ENCODE measurements at places on chromosomes 6 and 20.
A peak's percentile ranks its signal among the peaks of the same experiment; 100 is the strongest.

GRCh38 chr20:43542674-43543073 lies 16.2 kb upstream of the SGK2 start:
- DNase-seq, result no peak

DNA sequence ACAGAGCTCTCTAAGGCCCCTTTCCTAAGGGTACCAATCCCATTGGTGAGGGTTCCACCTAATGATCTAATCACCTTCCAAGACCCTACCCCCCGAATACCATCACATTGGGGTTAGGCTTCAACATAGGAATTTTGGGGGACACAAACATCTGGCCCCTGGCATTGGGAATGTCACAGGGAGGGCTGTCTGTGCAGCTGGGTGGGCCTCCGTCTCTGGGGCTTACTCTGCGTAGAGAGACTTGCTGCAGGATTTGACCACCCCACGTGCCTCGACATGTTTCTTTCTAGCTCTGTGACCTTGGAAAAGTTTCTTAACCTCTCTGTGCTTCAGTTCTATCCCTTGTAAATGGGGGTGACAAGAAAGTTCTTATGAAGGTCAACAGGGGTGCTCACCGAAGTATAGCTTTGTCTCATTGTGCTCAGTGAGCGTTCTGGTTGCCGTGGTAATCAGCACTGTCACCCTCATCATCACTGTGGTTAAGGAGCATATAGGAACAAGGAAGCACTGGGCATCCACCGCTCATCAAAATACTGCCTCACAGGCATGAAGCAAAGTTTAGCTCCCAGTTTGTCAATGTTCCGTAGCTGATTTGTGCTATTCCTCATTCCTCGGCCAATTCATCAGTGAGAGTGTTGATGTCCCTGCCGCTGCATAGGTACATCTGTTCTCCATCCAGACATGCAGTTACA lies 152.8 kb downstream of the SYCP2 start:
- DNase-seq, result no peak

DNA sequence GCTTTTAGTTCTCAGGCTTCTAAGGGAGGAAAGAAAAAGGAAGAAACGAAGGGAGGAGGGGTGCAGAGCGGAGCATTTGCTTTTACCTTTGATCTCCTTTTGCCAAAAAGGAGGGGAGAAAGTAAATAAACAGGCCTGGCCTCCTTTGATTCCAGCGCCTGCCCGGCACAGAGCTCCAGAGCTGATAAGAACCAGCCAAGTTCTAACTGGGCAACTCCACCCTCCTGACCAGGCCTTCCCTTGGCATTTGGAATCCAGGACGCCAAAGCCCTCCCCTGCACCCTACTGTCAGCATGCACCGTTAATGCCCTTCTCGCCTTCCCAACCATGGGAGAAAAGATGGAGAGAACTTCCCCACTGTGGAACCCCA lies 120.8 kb upstream of the PTPN1 start:
- no peak for DNase-seq

DNA sequence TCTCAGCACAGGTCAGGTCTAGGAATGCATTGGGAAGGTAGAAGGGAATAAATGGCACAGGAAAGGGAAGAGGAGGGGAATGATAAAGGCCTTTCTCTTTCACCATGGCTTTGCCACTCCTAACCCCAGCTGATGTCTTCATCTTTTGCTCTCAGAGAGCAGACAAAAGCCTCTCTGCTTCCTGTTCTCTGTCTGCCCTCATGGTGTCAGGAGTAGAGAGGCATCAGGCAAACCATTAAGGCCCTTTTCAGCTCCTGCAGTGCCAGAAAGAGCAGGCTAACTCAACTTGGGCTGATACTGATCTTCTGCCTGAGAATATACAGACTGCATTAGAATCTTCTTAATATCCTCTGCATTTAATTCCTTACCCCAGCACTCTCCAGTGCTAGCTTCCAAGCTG lies 48.0 kb upstream of the STXBP5 start:
- no peak for DNase-seq

- no peak for DNase-seq
Measured at GRCh38 chr6:41589223-41589622, 43.0 kb downstream of the FOXP4 start.

- DNase-seq, result no peak
Measured at GRCh38 chr6:116971959-116972358, 94.9 kb downstream of the RFX6 start.

DNA sequence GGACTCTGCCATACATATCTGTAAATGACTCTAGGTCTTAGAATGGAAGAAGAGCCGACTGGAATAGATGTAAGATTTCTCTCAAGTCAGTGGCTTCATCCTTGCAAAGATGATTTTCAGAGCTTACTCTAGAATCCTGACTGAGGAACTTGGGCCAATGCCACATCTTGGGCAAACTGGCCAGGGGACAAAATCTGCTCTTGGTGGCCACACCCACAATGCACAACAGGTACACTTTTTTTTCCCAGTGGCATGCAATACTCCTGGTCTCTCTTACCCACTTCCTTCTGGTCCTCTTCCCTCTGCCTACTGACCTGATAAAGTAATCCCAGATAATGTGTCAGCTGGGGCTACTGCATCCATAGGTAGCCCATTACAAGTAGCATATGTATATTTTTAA lies 13.4 kb downstream of the CLIC5 start:
- no peak for DNase-seq

DNA sequence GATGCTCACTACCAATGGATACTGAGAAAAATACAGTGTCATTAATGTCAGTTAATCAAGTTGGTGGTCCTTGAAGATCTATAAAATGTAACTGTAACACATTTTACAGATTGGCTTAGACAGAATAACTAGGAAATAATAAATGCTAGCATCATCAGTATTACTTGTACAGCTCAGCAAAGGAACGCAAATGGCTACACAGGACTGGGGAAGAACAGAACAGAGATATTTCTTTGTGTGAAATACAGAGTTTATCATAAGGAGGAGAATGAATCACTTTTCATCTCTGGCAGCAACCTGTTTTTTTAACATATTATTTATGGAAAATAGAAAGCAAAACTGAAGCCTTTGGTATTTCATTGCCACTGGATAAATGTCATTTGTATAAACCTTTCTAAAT lies 8.2 kb upstream of the QKI start:
- no peak for DNase-seq

- peak; percentile 27 for DNase-seq
Measured at GRCh38 chr20:10673842-10674683, at the start of gene JAG1. Gene JAG1, minus strand, starts transcription at chr20:10673999. Its CDS starts 469 bp downstream, at chr20:10673530.

GRCh38 chr6:142857796-142858555 lies 87.0 kb downstream of the HIVEP2 start:
- no peak for DNase-seq

DNA sequence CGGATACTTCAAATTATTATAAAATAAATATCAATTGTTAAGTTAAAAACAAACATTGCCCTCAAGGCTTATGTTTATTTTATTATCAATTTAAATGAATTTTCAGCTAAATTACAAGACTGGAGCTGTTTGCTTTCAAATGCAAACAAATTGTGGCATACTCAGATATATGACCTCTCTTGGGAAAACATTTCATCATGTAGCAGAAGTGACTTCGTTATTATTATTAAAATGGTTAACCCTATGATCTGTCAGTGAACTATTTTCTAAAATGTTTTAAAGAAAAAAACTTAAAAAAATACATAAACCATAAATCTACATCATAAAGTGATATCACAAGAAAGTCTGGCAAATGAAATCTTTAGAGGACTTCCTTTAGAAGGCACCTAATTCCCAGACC lies 72.5 kb downstream of the MAN1A1 start:
- DNase-seq, result no peak

- DNase-seq, result no peak
Measured at GRCh38 chr6:88246654-88247053, 80.5 kb upstream of the CNR1 start.

DNA sequence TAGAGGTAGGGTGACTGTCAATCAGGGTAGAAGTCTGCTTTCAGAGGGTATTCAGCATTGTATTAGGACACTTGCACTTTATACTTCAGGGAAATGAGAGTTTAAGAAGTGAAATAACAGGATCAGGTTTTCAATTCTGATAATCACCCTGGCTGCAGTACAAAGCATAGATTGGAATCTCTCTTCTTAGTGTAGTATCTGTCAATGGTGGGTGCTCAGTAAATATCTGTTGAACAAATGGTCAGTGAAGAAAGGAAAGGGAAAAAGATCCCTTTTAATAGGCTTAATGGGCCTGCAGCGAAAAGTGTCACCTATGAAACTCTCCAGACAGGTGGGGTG lies 18.7 kb downstream of the TUBB2B start:
- no peak for DNase-seq

GRCh38 chr6:133553652-133554051 lies 312.5 kb downstream of the EYA4 start:
- DNase-seq, result no peak

- DNase-seq, result no peak
Measured at GRCh38 chr6:35043381-35044130, 97.6 kb downstream of the TCP11 start.

DNA sequence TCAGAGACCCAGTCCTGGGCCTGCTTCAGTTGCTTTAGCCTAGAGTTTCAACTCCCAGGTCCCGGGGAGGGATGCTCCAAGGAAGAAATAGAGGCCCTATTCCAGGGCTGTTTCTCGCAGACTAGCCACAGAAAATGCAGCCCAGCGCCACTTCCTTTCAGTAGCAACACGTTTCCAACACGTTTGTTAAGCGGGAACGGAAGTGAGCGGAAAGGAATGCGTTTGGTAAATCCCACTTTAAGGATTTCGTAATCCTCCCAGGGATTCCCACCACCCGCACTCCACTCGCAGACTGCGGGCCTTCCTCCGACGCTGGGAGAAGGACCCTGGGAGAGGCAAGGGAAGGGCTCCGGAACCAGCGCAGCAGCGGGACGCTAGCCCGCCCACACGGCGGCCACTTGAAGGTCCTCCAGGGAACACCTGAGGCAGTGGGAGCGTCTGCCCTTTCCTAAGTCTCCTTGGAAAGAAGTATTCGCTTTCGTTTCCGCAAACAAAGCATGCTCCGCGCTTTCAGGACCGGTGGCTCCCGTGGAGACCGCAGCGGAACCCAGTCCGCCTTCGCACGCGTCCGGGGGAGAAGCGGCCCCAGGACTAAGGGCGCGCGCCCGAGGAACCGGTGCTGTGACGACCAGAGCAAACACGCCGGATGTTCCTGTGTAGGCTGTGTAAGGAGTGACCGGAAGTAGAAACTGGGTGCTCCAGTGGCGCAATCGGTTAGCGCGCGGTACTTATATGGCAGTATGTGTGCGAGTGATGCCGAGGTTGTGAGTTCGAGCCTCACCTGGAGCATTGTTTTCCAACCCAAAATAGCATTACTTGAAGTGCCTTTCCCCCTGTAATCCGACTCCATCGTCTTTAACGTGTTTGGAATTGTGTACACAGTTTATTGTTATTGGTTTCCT lies 227.6 kb upstream of the PRSS16 start:
- DNase-seq, result no peak

GRCh38 chr6:137417396-137417795 lies 76.8 kb downstream of the OLIG3 start:
- DNase-seq, result no peak

DNA sequence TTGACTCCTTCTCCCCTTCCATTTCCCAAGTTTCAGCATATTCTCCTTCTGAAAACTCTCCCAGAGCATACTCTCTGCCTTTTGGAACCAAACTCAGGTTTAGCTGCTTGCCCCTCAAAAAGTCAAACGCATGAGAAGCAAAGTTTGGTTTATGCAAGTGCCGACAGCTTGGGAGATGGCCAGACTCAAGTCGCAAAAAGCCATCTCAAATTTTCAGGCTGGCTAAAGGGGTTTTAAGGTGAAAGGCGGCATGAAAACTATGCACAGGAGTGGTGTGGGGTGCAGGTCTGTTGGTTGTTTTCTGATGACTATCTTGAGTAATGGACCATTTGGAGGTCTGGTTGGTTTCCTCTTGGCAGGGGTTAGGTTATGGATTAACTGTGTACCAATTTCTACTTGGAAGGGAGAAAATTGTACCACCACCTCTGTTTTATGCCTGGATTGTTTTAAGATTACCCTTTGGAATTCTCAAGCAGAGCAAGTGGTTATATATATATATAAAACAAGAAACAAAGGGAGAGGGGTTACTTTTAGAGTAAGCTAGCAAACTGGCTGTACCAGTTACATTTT lies 52.4 kb upstream of the SCGN start:
- DNase-seq, result no peak

- no peak for DNase-seq
Measured at GRCh38 chr6:48101290-48101689, 9.7 kb downstream of the PTCHD4 start.

DNA sequence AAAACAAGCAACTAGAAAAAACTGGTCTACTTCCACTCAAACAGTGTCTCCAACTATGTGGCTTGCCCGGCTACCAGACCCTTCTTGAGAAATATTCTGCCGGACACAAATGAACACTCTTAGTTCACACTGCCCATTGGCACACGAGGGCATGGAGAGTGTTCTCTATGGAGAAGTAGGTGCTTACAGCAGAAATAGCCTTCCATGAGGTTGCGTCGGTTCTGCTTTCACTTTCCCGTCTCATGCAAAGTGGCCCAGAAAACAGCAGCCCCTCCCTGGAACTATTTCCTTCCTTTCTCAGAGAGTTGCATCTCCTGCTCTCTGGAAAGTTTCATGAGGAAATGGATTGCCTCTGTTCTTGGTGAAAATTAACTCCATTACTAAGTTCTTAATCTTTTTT lies 9.5 kb upstream of the HLA-DOA start:
- no peak for DNase-seq

DNA sequence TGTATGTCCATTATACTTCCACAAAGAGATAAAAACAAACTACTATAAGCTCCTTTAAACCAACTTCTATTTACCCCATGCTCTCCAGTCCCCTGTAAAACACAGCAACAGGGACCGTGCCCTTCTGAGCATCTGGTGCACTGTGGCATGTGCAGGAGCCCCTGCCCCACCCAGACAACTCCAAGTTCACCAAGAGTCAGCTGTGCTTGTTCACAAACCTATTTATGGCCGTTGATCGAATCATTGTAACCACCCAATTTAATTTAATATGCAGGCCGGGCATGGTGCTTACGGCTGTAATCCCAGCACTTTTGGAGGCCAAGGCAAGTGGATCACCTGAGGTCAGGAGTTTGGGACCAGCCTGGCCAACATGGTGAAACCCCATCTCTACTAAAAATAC lies 13.7 kb upstream of the BLCAP start:
- no peak for DNase-seq
